Endodermal cell (in vitro differentiated cells): ENCODE measurements at places on chromosomes 1 and 21. TPM values are rescaled to one million over a fixed set of nuclear protein-coding genes. Genes with fewer than 3 reads are reported as not detected.

GRCh38 chr21:32015461-32016139, 142.8 kb downstream of the HUNK start:
- no peaks in the 10 kb centered on the region for H3K27me3 ChIP-seq
- no peaks in the 10 kb centered on the region for H3K36me3 ChIP-seq

GRCh38 chr1:101308935-101309333, 72.1 kb downstream of the S1PR1 start:
- H3K27ac ChIP-seq = no peak overlapping the region
- H3K4me1 ChIP-seq = no peaks in the 10 kb centered on the region
- H3K36me3 ChIP-seq = no peaks in the 10 kb centered on the region
- DNase-seq = peak; percentile 61
- H3K4me3 ChIP-seq = no peak overlapping the region

The SYT6 gene
- 4.4 and 6.3 TPM in 2 replicates for total RNA-seq

The SAMD13 gene
- 0.70 to 3.3 TPM (median 2.5 TPM) in 3 replicates for total RNA-seq

DNA sequence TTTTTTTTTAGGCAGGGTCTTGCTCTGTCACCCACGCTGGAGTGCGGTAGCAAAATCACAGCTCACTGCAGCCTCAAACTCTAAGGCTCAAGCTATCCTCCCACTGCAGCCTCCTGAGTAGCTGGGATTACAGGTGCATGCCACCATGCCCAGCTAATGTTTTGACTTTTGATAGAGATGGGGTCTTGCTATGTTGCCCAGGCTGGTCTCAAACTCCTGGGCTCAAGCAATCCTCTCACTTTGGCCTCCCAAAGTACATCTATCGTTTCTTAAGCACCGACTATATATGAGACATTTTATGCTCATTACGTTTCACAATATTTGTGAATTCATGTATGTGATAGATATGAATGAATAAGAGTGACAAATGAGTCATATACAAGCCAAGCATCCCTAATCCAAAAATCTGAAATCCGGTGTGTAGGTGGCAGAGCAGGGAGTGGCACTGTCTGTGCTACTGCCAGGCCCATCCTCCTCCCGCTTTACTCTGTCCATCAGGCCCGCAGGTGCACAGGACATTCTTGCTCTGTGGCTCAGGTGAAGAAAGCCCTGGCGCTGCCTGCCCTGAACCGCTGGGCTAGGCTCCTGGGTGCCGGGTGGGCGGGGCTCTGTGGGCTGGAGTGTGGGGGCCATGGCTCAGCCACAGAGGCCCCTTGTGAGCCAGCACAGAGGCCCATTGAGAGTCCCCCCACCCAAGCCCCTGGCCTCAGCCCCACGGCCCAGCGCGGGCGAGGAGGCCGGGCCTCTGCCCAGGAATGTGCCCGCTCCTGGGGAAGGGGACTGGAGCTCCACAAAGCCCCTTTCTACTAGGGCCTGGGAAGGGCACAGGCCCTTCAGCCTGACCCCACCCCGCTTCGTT, 45.3 kb downstream of the HSPG2 start:
- DNase-seq = no peak
- peaks cover 62% of the 10 kb centered on the region for H3K36me3 ChIP-seq
- no peak overlapping the region for H3K4me3 ChIP-seq
- no peaks in the 10 kb centered on the region for H3K27me3 ChIP-seq

DNA sequence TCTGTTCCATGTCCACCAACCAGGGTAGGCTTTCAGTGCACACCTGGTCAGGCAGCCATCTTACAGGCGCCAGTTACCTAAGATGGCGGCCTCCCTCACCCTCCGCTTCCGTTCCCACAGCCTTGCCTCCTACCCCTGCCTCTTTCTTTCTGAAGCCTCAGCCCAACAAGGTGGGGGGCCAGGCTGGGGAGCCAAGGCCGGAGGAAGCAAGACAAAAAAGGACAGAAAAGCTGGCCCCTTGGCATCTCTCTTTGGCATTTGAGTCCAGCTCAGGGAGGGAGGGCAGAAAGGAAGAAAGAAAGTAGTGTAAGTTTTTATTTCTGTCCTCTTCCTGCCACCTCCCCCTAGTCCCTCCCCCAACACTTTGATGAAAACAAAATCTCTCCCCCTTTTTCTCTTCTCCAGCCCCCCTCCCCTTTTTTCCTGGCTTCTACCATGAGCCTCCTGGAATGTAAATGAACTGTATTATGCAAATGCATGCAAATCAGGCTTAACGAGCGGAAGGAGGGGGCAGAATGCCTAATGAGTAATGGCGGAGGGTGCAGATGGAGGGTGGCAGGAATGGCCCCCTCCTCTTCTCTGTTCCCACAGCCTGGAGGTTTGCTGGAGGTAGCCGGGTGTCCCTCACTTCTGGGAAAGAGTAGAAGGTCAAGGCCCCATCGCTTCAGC, 43.8 kb downstream of the RHBG start:
- H3K36me3 ChIP-seq = peaks cover 11% of the 10 kb centered on the region
- DNase-seq = no peak
- H3K27me3 ChIP-seq = peaks cover 26% of the 10 kb centered on the region
- H3K4me3 ChIP-seq = no peak overlapping the region

DNA sequence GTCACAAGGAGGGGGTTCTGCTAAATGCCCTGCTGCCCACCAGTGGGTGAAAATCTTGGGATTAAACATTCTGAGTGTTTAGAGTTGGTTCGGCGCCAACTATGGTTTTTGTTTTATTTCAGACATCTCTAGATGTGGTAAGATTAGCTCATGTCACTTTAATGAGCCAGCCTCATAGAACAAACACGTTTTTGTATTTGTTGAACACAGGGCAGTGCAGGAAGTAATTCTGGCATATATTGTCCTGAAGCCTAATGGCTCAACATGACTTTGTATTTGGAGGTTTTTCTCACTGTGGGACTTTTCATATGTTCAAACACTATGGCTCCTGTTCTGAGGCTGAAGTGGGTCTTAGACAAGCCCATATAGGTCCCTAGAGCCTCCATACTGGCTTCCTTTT, 107.8 kb downstream of the NGF start:
- no peak overlapping the region for H3K4me3 ChIP-seq
- no peaks in the 10 kb centered on the region for H3K36me3 ChIP-seq
- no peak overlapping the region for H3K27ac ChIP-seq
- DNase-seq = no peak
- H3K4me1 ChIP-seq = no peaks in the 10 kb centered on the region

The TPRG1L gene
- 50.4 and 52.7 TPM in 2 replicates for total RNA-seq

DNA sequence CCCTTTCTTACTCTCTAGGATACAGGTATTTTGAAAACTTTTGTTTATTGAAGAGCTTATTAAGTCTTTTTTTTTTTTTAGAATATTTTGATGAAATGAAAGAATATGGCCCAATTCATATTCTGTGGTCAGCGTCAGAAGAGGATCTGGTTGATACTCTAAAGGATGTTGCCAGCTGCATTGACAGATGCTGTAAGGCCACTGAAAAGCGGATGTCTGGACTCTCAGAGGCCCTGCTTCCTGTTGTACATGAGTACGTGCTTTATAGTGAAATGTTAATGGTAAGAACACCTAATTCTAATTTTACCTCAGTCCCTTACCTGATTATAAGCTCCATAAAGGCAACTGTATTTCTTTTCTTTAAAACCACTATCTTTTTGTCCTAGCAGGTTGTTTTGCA, 37.1 kb downstream of the SNX7 start:
- no peak overlapping the region for H3K4me3 ChIP-seq
- H3K27me3 ChIP-seq = no peaks in the 10 kb centered on the region
- peaks cover 8% of the 10 kb centered on the region for H3K36me3 ChIP-seq
- H3K4me1 ChIP-seq = no peaks in the 10 kb centered on the region
- no peak overlapping the region for H3K27ac ChIP-seq

The GUCA2B gene
- not detected in 3 replicates for total RNA-seq

GRCh38 chr1:169964206-169964605, 70.5 kb upstream of the SCYL3 start:
- H3K36me3 ChIP-seq = no peaks in the 10 kb centered on the region
- no peak for DNase-seq
- no peak overlapping the region for H3K4me3 ChIP-seq
- H3K27ac ChIP-seq = no peak overlapping the region

The CDCA8 gene
- 27.7 and 29.6 TPM in 2 replicates for total RNA-seq

- no peaks in the 10 kb centered on the region for H3K36me3 ChIP-seq
- no peak for DNase-seq
- no peaks in the 10 kb centered on the region for H3K27me3 ChIP-seq
- H3K4me3 ChIP-seq = no peak overlapping the region
- H3K4me1 ChIP-seq = no peaks in the 10 kb centered on the region
Measured at GRCh38 chr1:180363246-180363995, 133.4 kb downstream of the LHX4 start.

GRCh38 chr1:172252321-172252720, 168.2 kb upstream of the C1orf105 start:
- H3K4me3 ChIP-seq = no peak overlapping the region
- no peak overlapping the region for H3K27ac ChIP-seq
- H3K4me1 ChIP-seq = no peaks in the 10 kb centered on the region
- no peak for DNase-seq
- H3K27me3 ChIP-seq = no peaks in the 10 kb centered on the region

The GJA9 gene
- total RNA-seq = not detected in 2 replicates

The LCE1D gene
- not detected in 3 replicates for total RNA-seq
